CD8-positive, alpha-beta memory T cell (primary cell): ENCODE measurements at places on chromosomes 1 and 21. TPM values are rescaled to one million over a fixed set of nuclear protein-coding genes. Genes with fewer than 3 reads are reported as not detected.

CORT gene
- total RNA-seq: not detected

PCSK9 gene
- not detected for total RNA-seq

UMODL1 gene
- not detected for total RNA-seq

ZNF648 gene
- total RNA-seq: not detected

DNA sequence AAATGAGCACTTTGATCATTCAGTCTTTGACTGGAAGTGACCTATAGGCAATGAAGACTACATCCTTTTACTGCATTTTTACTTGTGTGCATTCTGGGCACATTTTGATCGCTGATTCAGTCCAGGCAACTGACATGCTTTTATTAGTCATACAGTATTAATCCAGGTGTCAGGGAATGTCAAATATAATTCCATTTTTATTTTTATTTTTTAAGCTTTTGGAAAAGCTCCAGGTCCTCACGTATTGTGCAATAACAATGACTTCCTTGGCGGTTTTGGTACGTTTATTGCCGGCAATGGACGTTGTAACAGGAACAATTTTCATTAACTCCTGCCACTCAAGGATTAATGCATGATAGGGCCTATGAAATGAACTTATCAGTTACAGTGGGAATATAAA is 302.6 kb upstream of the PTBP2 start:
- no peak for DNase-seq

GRCh38 chr1:172948457-172948856 is 102.3 kb downstream of the TNFSF18 start:
- DNase-seq: no peak

GRCh38 chr21:42084079-42084478 is 13.0 kb downstream of the UMODL1 start:
- no peak for DNase-seq

DNA sequence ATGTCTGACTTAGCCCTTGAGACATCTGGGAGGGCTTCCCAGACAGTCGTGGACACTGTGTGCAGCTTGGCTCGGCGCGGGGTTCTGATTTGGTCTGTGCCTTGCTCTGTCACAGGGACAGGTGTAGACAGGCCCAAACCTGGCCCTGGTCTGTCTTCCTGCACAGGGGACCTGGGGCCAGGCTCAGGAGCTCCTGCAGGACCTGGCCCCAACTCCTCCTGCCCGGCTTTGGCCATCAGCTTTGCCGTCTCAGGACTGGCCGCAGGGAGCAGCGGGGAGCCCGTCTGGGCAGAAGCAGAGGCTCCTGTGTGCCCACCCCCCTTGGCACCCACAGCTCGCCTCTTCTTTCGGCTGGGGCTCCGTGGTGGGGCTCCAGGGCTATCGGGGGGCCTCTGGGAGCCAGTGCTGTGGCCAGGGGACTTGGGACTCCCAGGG is 1.7 kb downstream of the PERM1 start:
- DNase-seq: no peak

GRCh38 chr1:64505232-64505943 is 35.5 kb downstream of the CACHD1 start:
- DNase-seq: no peak

DNA sequence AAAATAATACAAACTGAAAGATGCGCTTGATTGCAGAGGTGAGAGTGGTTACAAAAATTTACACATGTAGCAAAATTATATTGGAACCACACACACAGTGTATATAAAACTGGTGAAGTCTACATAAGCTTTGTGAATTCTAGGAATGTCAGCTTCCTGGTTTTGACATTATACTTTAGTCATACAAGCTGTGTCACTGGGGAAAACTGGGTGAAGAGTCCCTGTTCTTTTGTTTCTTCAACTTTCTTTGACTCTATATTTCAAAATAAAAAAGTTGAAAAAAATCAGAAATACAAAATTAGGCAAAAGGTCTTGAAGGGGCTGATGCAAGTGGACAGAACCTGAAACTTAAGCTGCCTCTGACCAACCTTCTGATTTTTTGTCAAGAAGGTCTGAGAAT is 3.0 kb downstream of the C1QC start:
- no peak for DNase-seq

DNA sequence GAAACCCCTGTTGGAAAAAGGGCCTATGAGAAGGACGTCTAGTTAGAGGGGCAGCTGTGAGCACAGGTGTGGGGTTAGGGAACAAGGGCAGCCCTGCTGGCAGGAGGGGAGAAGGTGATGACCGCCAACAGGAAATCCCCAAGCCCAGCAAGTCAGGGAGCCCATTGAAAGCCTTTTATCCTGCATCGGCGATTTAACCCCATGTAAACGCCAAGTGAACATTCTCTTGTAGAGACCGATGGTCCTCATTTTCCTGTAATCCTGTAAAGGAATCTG is 1.1 kb upstream of the BSND start:
- DNase-seq: no peak

GRCh38 chr1:12047120-12047876 is 15.8 kb upstream of the TNFRSF8 start:
- DNase-seq: peak; percentile 28
